NCI-H187 (cell line): ENCODE measurements at places on chromosomes 2 and 18.

DNA sequence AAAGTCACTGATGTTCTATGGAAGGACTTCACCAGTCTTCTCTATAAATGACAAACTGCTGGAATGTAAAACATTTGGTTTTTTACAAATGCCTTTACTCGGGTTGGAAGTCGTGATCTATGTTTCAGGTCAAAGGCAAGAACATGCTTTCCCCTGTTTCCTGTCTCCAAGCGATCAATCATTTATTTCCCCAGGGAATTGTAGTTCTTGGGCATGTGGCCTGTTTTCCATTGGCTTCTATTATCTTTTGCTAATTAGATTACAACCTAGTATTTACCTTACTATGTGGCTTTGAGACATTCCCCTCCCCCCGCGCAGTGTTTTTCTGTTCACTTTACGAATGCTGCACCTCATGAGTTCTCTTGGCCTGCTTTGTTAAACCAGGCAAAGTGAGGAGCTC, 684.2 kb downstream of the EPHA4 start:
- DNase-seq: no peak

DNA sequence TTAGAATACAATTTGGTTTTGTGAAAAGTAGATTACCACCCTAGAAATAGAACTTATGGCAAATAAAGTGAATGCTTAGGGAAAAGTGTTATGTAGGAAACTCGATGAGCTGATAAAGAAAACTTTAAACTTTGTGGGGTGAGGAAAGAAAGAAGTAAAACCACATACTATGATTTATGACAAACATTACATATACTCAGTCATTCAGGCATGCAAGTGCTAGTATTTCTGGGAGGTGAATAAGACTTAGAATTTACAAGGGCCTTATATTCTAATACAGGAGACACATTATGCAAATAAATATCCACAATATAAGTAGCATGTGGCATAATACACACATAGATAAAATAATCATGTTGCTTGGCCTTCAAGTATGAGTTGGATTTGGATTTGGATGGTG, 618.1 kb downstream of the XIRP2 start:
- DNase-seq: no peak

GRCh38 chr2:26705126-26705525, 12.6 kb downstream of the KCNK3 start:
- DNase-seq: no peak

GRCh38 chr2:58612973-58613372, 371.8 kb upstream of the FANCL start:
- DNase-seq: no peak

- DNase-seq: no peak
Measured at GRCh38 chr2:160730296-160730995, 236.8 kb upstream of the RBMS1 start.

- no peak for DNase-seq
Measured at GRCh38 chr2:160091381-160091780, 29.0 kb upstream of the PLA2R1 start.

GRCh38 chr2:226790431-226790830, 9.2 kb downstream of the IRS1 start:
- no peak for DNase-seq

DNA sequence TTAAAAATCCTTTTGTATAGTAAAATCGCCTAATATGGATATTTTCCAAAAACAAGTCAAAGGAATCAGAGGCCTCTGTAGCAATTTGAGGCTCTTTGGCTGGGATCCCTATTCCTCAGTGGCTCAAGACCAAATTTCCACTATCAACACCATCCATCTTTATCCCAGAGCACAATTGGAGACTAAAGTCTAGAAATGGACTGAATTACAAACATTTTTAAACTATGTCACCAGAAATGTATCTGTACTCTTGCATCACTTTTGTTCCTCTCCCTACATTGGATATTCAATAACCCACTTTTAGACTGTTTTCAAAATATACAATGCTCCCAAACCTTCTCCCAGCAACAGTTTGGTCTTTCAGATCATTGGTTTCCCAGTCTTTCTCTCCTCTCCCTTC, 140.4 kb upstream of the KLHL29 start:
- no peak for DNase-seq

DNA sequence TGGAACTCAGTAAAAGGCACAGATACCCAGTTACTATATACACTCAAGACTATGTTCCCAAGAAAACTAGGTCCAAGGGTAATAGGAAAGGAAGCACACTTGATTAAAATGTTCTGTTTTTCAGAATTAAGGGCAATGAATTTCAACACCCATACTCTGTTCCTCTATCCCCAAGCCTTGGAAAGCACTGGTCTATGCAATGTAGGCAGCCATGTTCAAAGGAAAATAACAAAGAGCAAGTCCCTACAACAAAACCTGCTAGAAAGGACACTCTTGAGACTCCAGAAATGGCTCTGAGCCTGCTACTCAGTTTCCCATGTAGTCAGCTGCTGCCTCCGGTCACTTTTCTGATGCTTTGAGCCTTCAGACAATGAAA, 6.8 kb downstream of the CYB5A start:
- DNase-seq: no peak

DNA sequence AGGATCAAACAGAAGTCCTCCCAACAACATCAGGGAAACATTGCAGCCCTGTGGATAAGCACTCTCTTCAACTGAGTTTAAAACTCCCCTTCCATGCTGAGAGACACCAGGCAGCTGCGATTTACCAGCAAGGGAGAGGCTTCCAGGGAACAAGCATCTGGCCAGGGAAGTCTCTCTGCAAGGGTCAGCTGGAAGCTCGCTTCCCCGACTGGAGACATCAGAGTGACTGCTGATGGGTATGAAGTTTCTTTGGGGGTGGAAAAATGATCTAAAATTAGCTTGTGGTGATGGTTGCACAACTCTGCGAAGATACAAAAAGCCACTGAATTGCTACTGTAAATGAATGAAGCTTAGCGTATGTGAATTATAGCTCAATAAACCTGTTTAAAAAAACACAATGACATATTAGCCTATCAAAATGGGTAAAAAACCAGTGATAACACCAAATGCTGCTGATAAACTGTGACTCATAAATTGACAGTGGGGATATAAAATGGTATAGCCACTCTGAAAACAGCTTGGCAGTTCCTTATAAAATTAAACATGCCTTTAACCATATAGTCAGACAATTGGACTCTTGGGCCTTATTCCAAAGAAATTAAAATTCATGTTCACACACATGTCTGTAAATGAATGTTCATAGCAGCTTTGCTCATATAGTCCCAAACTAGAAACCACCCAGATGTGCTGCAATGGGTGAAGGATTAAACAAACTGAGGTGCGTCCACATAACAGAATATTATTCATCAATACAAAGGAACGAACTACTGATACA, 1082.0 kb downstream of the SOCS6 start:
- DNase-seq: no peak

DNA sequence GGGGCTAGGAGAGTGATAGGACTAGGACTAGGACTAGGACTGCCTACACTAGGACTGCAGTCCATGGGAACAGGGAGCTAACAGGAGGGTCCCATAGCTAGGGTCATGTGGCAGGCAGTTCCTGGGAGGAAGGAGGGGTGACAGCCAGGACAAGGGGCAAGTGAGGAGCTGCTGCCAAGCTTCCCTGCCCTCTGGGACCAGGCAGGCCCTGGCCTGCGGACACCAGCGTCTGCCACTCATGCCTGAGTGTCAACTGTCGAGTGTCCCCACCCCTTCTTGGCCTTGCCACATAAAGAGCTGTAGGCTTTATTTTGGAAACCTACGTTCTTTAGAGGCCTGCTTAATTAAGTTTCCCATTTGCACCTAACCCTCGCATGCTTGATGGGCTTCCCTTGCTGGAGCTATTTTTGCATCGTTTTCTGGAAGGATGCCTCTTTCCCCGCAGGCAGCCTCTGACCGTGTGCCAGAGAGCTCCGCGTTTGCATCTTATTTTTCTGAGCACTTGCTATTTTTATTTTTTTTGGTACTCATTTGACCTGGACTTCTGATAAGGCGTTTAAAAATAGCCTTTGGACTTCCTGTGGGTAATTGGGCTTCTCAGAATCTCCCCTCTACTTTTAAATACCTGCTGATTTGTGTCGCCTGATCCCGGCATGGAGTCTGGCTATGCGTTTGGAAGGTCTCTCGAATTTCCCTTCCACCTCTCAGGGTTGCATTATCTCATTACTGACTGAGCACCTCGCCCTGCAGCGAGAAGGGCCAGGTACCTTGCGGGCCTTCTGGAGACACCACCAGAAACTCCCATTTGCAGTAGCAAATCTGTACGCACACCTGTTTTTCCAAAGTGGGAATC, 66.4 kb downstream of the SH3RF3 start:
- no peak for DNase-seq

GRCh38 chr18:3305354-3305762, 43.4 kb downstream of the MYL12B start:
- no peak for DNase-seq
